ENCODE measurements at places on chromosomes 5 and 9.

DNA sequence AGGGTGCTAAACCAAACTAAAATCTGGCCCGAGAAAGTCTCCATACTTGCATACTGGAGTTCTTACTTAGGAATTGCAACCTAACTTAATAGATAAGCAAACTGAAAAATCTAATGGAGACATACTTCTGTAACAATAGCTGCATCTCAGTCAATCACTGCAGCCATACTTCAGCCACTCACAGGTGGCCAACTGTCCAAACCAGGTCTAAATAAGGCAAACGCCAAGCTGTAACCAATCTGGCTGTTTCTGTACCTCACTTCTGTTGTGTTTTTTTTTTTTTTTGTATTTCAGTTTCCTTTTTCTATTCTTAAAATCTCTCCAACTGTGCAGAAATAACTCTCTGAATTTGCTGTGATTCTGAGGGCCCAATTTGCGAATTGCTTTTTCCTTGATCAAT is 4.4 kb upstream of the NDUFB6 start:
- no peak for DNase-seq

DNA sequence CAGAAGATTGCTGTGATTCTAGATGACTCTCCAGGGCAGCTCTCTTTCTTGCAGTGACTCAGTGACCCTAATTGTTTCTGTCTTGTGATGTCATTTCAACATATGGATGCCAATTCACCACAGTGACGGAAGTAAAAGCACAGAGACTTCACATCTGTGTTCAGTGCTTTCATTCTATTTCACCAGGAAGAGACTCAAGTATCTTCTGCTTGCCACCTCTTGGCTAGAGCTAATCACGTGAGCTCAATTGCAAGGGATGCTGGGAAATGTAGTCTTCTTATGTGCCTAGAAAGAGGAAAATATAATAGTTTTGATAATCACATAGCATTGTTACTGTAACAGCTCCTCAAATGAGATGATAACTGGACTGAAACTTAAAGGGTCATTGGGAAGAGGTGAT is 453.3 kb upstream of the KLF4 start:
- DNase-seq, result peak; percentile 10

GRCh38 chr5:51544031-51544785 is 161.0 kb downstream of the ISL1 start:
- no peak for DNase-seq

GRCh38 chr5:35415309-35415708 is 185.0 kb upstream of the PRLR start:
- no peak for DNase-seq

DNA sequence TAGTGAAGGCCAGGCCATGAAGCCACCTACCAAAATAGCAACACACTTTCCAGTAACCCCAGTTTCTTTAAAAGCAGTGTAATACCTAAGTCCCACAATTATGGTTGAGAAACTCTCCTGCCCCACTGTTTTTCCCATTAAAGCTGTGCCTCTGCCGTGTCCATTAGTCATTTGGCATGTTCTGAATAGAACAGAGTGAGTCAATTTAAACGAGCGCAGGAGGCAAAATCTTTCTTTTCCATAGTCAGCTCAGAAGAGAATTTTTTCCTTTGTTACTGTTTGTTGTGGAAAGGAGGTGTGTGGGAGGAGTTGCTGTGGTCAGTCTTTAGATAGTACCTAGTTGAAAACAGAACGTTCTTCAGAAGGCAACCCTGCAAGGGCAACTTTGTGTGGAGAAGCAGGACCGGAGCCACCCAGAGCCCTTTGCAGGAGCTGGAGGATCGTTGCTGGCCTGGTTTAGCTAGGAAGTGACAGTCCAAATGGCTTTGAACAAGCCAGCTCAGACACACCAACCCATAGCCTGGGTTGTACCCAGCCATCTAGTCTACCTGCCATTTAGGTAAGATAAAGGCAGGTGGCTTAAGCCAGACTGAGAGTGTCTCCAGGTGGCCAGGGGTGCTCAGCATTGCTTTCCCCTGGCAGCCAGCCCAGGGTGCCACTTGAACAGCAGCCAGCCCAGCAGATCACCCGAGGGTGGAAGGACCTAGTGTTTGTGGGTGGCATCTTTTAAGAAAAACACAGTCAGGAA is 30.4 kb downstream of the GADD45G start:
- no peak for DNase-seq

DNA sequence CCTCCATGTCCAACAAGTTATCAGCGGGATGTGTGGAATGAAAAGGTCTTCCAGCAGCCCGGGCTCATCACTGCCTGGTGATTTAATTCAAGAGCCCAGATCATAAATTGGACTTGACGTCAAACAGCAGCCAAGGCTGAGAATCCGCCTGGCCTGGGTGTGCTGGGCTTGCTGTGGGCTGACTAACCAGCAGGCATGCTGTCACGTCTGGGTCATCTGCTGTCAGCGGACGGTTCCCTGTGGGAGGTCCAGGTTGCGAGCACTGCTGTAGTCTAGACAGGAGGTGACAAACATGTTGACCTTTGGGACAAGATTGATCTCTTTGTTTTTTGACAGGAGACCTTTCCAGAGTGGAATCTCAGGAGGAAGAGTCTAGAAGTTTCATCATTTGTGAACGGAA is 289.7 kb downstream of the OSTF1 start:
- DNase-seq, result no peak

DNA sequence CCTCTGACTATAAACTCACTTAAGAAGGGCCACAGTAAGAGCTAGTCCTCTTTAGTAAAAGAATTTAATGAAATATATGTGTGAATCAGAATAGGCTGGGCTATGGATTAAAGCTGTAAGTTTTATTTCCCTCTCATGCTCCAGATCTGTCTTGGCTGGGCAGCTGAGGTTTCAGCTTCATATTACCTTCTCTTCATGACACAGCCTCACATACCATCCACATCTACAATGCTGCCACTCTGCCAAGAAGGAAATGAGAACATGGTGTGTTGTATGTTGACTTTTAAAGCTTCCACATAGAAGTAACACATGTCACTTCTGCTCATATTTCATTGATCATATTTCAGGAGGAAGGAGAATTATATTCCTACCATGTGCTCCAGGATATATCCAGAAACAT is 776.0 kb upstream of the ACO1 start:
- DNase-seq, result no peak

DNA sequence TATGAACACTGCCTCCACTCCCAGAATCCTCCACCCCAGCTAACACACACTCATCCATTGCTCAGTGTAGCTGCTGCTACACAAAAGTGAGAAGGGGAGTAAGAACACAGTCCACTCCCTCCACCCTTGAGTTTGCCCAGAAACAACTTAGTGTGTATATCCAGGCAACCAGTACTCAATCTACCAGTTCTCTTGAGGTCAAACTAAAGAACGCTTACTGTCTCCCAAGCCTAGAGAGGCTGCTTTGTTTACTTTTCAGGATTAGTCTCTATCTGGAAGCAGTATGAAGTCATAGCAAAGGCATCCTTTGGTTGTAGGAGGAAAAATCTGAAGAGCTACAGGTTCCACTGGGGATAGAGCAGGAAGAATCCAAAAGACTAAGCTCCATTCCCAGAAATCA is 296.3 kb downstream of the KCNN2 start:
- no peak for DNase-seq

DNA sequence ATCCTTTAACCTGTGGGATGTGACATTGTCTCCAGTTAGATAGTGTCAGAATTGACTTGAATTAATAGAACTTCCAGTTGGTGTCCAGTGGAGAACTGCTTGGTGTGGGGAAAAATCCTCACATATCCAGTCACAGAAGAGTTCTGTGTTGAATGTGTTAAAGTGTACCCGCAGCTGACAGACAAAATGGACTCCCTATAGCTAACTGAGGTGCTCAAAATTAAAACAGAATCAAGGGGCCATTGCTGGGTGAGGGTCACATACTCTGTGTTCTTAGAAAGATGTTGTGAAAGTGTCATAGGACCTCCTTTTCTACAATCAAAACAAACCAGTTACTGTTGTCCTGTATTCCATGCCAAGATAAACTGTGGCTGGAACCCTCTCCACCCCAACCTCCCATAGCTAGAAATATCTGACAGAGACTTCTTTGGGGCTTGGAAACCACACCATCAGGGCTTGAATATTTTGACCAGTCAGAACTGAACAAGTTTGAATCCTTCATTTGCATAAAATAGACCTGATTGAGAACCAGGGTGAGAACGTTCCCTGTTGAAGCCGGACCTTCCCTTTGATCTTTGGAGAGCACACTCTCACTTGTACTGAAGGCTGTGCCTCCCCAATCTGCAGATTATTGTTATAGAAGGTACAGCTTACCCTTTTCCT is 164.0 kb upstream of the ZNF608 start:
- no peak for DNase-seq

GRCh38 chr5:22242532-22242931 is 610.6 kb downstream of the CDH12 start:
- DNase-seq, result no peak

DNA sequence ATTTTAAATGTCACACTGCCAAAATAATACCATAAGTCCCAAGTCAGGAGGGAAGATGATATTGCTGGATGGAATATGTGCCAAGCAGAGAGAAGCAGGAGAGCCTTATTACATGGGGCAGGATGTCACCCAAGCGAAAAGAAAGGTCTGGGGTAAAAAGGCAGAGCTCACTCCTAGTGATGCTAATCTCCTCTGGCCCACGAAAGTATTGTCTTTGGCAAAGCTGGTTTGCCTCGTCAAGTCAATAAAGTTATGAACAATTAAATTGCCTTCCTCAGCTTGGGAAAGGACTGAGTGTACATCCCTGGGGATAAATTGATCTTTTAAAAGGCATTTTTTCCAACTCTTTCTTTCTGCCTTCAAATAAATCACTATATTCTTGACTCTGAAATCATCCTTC is 220.6 kb downstream of the DMAC1 start:
- no peak for DNase-seq

DNA sequence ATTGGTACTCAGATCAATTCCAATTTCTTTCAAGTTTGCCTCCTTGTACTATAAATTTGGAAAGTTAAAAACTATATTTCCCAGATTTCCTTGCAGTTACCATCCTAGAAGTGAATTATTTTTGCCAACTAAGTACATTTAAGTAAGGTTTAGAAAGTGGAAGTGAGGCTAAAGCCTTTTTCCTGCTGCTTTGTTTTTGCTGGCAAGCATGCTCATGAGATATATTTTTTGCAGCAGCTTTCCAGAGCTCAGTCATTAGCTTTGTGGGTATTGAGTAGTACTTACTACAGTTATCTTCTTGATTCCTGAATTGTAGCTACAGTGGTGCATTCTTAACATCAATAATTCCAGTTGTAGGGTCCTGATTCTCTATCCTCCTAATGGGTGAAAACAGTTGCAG is 3.5 kb upstream of the BTF3 start:
- DNase-seq, result no peak

DNA sequence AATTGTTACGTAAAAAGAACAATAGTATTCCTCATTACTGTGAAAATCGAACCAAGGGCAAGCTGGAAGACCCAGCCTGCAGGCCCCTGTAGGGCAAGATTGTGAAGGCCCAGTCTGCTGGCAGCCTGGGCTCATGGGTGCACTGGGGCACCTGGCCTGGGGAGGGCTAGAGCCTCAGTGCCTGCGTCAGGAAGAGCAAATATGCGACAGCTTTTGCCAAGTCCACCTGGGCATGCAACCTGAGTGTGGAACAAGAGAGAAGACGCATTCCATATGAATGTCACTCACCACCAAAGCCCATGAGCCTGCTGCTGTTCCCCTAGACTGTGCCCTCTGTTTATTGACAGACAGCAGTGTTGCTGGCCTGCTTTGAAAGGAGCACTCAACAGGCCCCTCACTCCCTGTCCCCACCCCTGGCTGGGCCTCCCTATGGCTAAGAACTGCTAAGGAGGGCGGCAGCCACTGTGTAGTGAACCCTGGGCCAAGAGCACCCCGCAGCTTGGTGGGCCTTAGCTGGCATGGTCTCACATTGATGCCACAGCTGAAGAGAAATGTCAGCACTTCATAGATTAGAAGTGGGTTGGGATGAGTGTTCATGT is 28.2 kb downstream of the PSD2 start:
- no peak for DNase-seq

DNA sequence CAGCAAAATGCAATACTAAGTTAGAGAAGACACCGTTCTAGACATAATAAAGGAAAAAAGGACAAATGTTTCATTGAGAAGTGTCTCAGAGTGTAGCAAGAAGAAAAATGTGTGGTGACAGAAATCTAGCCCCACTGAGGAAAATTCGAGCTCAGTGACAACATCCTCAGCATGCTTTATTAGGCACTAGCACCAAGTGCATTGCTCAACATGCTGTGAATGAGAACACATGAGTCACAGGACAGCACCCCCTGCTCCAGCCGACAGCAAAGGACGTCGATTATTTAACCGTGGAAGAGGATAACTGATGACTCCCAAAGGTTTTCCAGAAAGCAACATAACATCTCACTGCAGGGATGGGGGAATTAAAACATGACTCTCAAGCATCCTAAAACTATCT is 182.7 kb downstream of the GNAQ start:
- no peak for DNase-seq

- no peak for DNase-seq
These were observed 164.7 kb downstream of the DOCK2 start for GRCh38 chr5:169801781-169802180.

- DNase-seq, result no peak
These were observed 180.8 kb upstream of the PCSK5 start for GRCh38 chr9:75709698-75710097.

DNA sequence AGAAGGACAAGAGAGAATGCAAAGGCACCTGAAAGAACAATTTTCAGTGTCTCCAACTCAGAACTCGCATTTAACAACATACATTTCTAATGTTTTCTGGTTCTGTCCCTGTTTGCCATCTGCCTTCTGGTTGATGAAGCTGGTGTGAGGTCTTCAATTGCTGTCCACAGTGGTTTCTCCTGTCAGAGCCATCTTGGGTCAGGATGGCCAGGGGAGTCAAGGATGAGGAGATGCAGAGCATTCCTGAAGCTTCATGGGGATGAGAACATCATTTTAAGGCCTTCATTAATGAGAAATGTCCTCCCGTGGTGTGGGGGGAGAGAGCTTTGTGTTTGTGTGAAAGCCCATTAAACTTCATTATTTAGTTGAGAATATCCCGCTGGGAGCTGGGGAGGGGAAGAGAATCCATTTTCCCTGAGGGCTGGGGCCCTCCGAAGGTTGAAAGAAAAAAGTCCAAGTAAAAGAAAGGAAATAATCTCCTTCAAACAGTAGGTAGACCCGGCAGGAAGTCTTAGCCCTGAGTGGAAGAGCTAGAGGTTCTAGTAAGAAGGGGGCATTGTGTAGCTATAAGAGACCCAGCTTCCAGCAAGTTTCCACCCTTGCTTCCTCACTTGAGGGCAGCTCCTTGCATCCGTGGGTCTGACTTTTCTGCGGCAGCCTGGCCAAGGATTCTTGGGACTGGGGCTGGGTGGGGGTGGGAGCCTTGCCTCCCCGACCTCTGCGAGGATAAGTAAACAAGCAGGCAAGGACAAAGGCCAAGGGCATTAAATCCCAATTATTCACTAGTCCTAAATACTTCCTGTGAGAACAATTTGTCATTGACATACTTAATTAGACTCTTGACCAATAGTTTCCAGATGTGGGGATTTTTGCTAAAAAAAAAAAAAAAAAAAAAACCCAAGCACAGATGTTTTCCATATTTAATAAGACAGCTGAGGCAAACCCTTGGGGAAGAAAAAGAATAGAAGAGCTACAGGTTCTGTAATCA is 119.2 kb downstream of the MSX2 start:
- DNase-seq, result no peak

Measured in HCT116 (cell line).